Hematopoietic multipotent progenitor cell treated with erythropoietin and hydrocortisone succinate and interleukin-3 and kit ligand, for 6 days (in vitro differentiated cells): ENCODE measurements at places on chromosomes 16 and 17.
A peak's percentile ranks its signal among the peaks of the same experiment; 100 is the strongest.

GRCh38 chr16:12252616-12253015 is 276.1 kb downstream of the SNX29 start:
- DNase-seq: no peak

DNA sequence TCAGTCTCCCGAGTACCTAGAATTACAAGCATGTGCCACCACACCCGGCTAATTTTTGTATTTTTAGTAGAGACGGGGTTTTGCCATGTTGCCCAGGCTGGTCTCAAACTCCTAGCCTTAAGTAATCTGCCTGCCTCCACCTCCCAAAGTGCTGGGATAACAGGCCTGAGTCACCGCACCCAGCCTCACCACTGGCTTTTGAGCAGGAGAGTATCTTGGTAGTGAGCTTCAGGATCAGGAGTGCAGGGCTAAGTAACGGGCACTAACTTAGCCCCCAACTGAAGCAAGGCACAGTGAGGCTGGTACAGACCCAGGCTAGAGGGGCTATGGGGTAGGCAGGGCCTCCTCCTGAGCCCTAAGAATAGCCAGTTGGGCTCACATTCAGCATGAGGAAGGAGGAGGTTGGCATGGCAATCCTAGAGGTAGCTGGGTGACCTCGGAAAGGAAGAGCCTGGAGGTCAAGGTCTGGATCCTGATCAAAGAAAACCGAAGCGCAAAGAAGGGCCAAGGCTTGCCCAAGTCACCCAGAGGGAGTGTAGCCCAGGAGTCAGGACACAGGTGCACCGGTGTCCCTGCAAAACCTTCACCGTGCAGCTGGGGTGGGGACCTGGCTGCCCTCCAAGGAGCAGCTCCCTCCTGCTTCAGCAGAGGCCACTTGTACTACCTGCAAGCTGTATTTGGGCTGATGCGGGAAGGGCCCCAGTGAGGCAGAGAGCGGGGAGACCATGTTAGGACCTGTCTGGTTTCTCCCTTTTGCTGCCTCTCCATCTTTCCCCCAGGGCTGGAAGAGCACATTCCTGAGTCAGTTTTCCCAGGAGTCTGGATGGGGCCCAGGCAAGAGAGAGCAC is 1.3 kb upstream of the ADGRG5 start:
- DNase-seq: no peak

GRCh38 chr17:46983782-46984181 is 4.7 kb upstream of the RPRML start:
- DNase-seq: no peak

GRCh38 chr16:76787394-76787793 is 403.6 kb upstream of the MON1B start:
- no peak for DNase-seq

- DNase-seq: no peak
These were observed 484.5 kb upstream of the ERCC4 start for GRCh38 chr16:13435415-13435814.

DNA sequence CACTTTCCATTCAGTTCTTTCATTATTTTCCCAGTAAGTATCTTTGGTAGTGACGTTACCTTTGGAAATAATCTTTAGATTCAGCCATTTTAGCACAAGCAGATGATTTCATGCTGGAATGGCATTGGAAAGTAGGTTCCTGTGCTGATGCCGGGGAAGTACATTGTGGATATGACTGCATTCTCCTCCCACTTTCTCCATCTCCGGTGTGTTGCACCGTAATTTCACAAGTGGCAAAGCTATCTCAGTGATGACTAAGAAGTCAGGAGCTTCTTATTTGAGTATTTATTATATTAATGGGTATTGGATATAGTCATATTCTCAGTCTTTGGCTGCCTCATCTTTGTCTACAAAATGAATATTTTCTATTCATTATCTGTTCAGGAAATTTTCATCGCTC is 69.8 kb downstream of the MRTFB start:
- no peak for DNase-seq

DNA sequence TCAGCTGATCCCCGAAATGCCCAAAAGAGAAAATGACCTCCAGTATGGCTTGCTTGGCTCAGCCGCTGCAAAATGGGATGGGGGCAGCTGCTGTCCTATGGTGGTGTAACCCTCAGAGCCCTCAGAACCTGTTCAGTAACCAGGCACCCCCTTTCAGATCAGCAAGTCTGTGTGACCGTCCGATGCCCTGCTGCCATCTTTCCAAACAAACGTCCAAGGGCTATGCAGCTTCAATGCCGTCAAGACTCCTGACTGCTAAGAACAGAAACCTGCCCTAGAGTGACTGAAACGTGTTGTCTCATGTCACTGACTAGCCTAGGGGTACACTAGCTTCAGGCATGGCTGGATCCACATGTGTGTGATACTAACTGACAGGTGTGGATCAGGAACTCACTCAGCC is 70.4 kb downstream of the GNAO1 start:
- DNase-seq: no peak

- DNase-seq: no peak
These were observed 2.9 kb upstream of the CXCL16 start for GRCh38 chr17:4742629-4743028.

GRCh38 chr16:81650982-81651562 is 128.0 kb upstream of the PLCG2 start:
- peak; percentile 56 for DNase-seq

- DNase-seq: no peak
These were observed at the start of gene MFAP4 for GRCh38 chr17:19386974-19387920. Gene MFAP4 (minus strand): TSS chr17:19387190. CDS start chr17:19387155, 35 bp downstream.

DNA sequence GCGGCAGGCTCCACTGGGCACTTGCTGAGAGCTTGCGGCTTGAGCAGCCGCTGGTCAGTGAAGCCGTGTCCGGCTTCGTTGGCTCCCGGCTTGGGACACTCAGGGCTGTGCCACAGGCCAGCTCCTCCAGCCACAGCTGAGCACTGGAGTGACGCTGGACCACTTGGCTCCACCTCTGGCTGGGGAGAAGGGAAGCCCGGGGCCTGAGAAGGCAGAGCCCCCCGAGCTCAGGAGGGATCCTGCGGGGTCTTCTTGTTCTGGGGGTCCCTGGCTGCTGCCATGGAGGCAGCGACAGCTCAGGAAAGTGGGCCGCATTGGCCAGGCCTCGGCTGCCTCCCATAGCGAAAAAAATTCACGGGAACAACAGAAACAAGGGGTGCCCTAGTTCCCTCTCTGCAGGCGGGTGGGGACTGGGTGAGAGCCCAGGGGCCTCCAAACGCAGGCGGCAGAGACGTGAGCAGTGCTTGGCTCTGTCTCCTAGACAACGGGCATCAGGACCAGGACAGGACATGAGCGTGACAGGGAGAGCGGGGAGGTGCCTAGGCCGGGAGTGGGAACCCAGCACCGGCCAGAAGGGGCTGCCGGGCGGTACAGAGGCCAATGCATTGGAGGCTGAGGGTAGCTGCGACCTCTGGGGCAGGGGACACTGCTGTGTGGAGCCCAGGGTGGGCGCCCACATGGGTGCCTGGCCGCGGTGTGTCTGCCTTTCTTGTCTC is 37.7 kb downstream of the SLC7A5 start:
- DNase-seq: no peak

GRCh38 chr17:58982626-58983025 is 124.1 kb downstream of the TRIM37 start:
- no peak for DNase-seq

DNA sequence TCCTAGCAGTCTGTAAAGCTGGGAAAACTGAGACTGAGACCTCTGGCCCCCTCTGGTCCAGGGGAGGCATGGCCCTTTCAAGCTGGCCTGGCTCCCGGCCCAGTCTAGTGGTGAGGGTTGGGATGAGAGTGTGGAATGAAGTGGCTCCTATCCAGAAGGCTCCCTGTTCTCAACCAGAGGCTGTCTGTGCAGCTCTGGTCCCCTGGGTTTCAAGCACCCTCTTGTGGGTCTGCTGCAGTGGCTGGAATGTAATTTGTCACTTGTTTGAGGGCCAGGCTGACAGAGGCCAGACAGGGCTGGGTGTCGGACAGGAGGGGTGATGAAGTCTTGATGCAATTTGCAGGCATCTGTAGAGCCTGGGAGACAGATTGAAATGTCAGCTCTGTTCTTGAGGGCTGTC is 22.1 kb upstream of the PHF12 start:
- DNase-seq: no peak

DNA sequence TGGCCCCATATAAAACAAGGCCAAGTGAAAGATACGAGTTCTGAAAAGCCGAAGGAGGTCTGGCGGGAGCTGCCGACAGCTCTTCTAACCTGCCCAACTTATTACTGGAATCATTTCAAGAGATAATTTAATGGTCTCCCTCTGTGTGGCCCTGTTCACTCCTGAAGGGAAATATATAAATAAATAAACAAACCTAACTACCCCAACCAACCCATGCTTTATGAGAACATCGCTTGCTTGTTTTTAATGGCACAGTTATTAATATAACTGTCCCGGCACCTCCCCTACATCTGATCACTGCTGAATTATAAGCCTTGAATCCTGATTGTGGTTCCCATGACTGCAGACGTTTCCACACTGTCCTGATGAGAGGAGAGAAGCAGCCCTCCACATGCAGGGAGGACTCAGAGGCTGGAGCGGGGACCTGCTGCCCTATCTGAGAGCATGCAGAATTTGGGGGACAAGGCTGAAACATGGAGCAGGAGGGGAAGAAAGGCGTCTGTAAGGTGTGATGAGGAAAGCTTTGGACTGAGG is 22.2 kb downstream of the CDK5RAP3 start:
- DNase-seq: no peak

DNA sequence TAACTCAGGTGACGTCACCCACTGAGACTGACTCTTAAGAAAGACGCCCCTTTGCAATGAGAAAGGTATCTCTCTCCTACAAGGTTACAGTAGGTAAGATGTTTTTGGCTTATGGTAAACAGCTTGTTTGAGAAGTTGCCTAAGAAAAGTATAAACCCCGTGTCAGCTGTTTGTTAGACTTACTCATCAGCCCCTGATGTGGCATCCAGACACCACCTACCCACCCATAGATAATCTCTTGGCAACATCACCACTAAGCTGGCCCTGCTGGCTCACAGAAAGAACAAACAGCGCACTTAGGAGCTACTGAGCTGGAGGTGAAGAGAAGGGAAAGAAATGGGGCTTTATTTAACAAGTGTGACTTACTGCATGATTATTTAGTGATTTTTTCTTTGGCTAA is 121.0 kb downstream of the PARN start:
- peak; percentile 78 for DNase-seq

DNA sequence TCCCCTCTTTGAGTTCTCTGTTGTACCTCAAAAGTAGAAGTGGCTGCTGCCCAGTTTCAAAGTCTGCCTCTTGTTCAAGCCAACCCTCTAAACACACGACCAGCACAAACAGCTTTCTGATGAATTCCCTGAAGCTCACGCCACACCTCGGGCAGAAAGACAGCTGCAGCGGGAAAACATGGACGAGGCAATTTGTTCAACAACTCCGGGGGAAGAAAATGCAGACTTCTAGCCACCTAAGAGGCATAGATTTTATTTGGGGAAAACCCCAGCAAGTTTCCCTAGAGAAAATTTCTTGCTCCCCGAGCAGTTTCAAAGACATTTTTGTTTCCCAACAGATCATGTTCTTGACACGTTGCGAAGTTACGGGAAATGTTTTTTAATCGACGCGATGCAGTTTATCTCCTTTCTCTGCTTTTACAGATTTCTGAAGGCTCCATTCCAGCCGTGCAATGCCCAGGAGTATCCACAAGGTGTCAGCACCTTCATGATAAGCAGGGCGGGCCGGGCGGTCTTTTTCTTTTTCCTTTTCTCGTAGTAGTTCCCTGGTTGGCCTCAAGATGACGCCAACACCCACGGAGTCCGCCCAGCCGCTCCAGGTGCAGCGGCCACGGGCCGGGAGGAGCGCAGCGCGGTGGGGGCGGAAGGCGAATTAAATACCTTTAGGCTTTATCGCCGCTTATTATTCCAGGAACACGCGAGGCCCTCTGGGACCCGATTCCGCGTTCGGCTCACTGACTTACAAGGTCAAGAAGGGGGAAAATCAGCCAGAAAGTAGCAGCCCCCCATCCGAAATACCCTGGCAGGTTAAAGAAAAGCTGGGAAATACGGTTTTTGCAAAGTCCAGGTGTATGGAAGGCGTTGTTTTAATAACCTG is 2.9 kb upstream of the FOXC2 start:
- DNase-seq: peak; percentile 96

DNA sequence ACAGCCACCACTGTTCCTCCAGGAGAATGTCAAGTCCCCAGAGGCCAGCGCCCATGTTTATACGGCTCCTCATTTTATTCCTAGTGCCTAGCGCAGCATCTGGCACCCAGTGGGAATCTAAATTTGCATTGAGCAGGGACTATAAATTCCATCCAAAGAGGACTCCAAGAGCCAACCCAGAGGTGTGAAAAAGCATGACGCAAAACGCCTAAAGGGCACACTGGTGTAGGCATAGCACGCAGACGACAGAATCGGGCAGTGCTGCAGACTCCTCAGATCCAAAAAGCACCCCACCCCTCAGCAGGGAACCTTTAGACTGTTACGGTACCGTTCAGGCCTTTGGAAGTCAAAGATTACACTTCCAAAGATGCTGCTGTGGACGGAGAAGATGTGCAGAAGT is 19.5 kb downstream of the TEKT5 start:
- no peak for DNase-seq

DNA sequence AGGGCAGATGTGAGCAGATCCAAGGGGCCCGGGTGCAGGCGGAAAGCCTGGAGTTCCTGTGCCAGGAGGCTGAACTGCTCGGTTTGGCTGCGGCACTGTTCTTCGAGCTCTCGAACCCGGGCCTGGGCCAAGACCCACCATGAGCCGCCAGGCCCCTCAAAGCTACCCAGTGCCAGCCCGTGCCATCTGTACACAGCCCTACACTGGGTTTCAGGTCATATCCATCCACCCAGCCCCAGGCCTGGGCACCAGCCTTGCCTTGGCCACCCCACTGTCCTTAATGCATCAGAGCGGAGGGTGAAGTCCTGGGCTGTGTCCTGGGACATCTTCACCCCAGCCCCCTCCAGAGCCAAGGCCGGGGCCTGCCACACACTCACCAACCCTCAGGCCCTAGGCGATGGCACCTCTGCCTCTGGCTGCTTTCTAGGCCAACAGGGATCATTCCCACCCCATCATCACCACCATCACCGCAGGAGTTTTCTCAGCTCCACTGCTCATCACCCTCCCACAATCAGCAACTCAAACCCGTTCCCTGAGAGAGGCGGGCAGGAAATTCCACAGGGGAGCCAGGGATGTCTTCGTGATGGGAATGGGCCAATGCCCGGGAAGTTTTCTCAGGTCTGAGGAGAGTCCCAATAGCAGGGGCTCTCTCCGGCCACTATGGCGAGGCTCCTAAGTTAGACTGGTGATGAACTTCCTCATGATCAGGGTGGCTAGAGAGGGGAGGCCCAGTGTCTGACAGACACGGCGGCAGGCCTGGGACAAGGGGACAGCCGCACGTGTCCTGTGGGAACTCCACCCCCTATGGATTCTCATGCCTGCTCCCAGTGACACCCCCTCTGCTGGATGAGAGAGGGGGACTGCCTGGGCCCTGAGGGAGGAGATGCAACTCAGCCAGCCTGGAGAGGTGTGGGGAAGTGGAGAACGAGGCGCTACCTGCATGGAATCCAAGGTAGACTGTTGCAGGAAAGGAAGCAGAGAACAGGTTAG is 9.1 kb downstream of the TSPOAP1 start:
- DNase-seq: no peak

- no peak for DNase-seq
These were observed 12.0 kb downstream of the SSH2 start for GRCh38 chr17:29918016-29918415.

- DNase-seq: no peak
These were observed 18.0 kb downstream of the MAPT start for GRCh38 chr17:45912319-45912718.

GRCh38 chr17:48219617-48220016 is 112.1 kb downstream of the SNX11 start:
- DNase-seq: peak; percentile 73
